Spinal cord (tissue), 10 donors: ENCODE measurements at places on chromosomes 5 and 9. TPM values are rescaled to one million over a fixed set of nuclear protein-coding genes. Genes with fewer than 3 reads are reported as not detected.

TAF11L5 gene
- total RNA-seq = not detected

FOXD4L3 gene
- total RNA-seq = not detected

SH3GLB2 gene
- 138 TPM for total RNA-seq

KLF9 gene
- 25.3 TPM for total RNA-seq

C5orf47 gene
- total RNA-seq = not detected

ADAMTS2 gene
- 27.1 TPM for total RNA-seq

MUSK gene
- total RNA-seq = 3.4 TPM

PTCH1 gene
- total RNA-seq = 24.2 TPM

LRRC19 gene
- not detected for total RNA-seq

GRIA1 gene
- total RNA-seq = 50.9 TPM

SPATA31C1 gene
- total RNA-seq = 0.20 TPM

MVB12B gene
- 28.9 TPM for total RNA-seq

ITGA1 gene
- 22.1 TPM for total RNA-seq

CAVIN4 gene
- total RNA-seq = 3.1 TPM

TIMD4 gene
- 0.40 TPM for total RNA-seq

CARD6 gene
- 4.5 TPM for total RNA-seq

OLFML2A gene
- total RNA-seq = 66.0 TPM

SPATA31A3 gene
- total RNA-seq = not detected

VAV2 gene
- total RNA-seq = 18.4 TPM

MYO10 gene
- 34.5 TPM for total RNA-seq

MEIKIN gene
- total RNA-seq = 0.17 TPM

PRDM9 gene
- not detected for total RNA-seq

NOTCH1 gene
- total RNA-seq = 37.8 TPM

STKLD1 gene
- 3.6 TPM for total RNA-seq

SMIM23 gene
- total RNA-seq = not detected

PCDHGC5 gene
- total RNA-seq = 4.0 TPM

LHFPL2 gene
- total RNA-seq = 76.4 TPM

ACOT12 gene
- total RNA-seq = 3.8 TPM

HSPA4 gene
- 80.5 TPM for total RNA-seq

TMEM215 gene
- 0.44 TPM for total RNA-seq

HMMR gene
- total RNA-seq = 12.2 TPM

OCLN gene
- total RNA-seq = 40.6 TPM

NMUR2 gene
- total RNA-seq = 0.83 TPM

PCA3 gene
- 0.39 TPM for total RNA-seq

KCNIP1 gene
- total RNA-seq = 82.4 TPM

ELL2 gene
- 44.1 TPM for total RNA-seq

ADRA1B gene
- 3.2 TPM for total RNA-seq
